Stimulated activated CD4-positive, alpha-beta T cell treated with anti-CD3 and anti-CD28 coated beads, Interleukin-4, amount 100 ng/mL, for 4 hours (primary cell): ENCODE measurements at places on chromosomes 4 and X.

- no peak for DNase-seq
Observed at GRCh38 chrX:23292354-23292987, 42.2 kb upstream of the PTCHD1 start.

DNA sequence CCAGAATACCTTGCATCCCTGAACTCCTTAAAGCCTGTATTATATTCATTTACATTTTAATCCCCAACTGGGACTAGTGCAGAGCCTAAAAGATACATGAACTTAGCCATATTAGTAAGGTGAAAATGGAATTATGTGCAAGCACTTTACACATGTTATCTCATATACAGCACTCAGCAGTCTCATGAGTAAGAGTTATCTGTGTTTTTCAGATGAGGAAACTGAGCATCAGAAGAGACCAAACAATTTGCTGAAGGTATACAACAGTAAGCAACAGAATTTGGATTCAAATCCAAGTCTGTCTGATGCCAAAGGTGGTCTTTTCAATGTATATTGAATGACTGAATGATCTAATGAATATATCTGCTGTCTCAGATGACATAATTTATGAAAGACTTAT is 12.3 kb downstream of the ATP7A start:
- DNase-seq: no peak

- DNase-seq: no peak
Observed at GRCh38 chr4:83170952-83171399, 56.4 kb upstream of the PLAC8 start.

DNA sequence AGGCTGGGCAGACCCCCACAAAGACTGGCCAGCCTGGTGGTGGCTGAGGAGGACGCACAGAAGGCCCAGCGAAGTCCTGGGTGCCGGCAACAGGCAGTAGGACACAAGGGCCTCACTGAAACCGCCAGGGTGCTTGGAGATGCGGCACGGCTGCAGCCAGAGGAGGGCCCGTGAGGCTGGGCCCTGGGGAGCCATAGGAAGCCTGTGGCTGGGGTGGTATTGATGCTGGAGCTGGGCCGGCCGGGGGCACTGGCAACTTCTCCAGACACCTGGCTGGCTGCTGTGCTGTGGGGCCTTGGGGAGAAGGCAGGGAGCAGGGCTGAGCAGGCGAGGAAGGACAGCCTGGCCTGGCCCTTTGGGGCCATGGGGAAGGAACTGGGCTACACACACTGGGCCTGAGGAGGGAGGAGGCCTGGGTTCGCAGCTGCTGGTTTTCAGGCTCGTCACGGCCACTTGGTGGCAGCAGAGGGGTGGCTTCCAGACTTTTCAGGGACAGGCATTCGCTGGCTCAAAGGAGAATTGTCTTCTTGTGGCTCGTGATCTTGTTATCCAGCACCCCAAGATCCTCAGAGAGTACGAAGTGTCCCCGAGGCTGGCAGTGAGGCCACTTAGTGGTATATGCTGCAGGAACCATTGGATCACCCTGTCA is 37.2 kb downstream of the ATP2B3 start:
- peak; percentile 55 for DNase-seq

GRCh38 chrX:147174591-147174990 is 360.0 kb upstream of the CXorf51A start:
- DNase-seq: no peak

DNA sequence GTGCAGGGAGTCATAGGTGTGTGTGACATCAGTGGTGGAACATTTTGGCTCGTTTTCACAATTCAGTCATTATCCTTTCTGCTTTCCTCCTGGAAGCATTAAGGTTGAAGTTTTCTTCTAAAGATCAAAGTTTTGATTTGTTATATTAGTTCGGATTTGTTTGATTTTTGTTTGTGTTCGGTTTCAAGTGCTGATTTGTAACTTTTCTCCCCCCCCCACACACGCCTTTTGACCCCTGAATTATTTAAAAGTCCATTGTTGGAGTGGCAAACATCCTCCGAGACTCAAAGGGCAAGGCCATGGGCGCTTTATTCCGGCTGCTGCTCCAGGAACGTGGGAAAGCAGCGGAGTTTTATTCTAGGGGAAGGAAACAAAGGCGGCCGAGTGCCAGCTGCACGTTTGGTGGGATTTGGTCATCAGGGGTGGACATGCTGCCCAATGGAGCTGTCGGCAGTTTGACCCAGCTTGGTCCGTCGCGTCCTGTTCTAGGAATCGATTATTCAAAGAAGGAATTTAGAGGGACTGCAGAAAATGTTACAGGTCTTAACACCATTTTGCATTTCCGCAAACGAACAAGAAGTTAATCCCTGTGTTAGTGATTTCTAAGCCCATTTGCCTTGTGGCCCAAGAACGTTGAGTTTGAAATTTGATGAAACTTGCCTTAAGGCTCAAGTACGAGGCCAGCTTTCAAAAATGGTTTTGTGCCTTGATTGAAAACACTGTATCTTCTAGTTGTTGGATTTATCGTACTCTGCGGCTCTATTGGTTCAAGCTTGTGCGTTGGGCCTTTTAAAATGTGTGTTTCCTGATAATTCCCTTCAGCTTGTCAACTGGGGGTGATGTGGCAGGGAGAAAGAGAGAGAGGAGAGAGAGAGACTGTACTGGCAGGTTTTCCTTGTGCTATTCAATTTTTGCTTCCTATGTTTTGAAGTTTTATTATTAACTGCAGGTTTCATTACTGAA is 565 bp upstream of the ZNF41 start:
- no peak for DNase-seq

GRCh38 chrX:11665168-11666111 is at the start of gene ARHGAP6:
Gene ARHGAP6, minus strand, starts transcription at chrX:11665920. Its CDS starts 1,092 bp downstream, at chrX:11664828.
- no peak for DNase-seq

GRCh38 chrX:118595501-118596042 is 100.0 kb downstream of the DOCK11 start:
- DNase-seq: no peak

DNA sequence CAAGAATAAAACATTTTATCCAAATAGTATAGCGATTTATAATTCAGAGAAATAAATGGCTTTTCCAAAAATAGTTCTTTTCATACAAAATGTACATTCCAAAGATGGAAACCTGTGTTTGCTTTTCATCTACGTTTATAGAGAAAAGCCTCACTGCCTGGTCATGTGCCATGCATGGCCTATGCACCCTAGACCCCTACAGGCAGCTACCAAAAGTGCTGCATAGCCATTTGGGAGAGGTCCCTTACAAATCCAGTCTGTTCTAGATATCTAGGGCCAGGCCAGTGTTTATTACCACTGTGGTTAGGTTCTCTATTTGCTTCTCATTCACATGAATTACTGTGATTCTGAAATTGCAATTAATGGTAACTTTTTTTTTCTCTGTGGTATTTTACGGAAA is 17.2 kb downstream of the HMGB2 start:
- no peak for DNase-seq

DNA sequence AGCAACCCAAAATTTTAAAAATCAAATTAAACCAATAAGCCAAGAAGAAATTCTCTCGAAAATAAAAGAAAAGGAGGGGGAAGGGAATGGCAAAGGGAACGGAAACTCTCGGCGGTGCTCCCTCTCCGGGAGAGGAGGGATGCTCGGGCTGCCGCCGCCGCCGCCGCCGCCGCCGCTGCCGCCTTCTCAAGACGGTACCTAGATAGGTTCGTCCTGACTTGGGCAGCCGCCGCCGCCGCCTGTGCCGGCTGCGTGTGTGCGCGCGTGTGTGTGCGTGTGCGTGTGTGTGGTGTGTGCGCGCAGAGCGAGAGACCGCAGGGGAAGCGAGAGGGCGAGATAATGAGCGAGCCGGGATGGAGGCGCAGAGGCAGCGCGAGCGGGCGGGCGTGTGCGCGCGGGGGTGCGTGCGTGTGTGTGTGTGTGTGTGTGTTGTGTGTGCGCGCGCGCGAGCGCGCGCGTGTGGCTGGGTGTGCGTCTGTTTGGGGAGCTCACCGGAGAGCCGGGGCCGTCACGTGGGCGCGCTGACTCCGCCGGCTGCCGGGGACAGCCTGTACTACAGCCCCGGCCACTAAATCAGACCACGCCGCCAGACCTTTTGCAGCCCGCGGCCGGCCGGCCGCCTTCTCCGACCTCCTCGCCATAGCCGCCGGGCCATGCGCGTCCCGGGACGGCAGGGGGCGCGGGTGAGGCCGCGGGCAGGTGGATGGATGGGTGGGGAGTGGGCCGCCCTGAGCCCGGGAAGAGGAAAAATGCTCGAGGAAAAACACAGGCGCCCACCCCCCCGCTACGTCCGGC is 111.6 kb downstream of the DHX15 start:
- DNase-seq: peak; percentile 43

DNA sequence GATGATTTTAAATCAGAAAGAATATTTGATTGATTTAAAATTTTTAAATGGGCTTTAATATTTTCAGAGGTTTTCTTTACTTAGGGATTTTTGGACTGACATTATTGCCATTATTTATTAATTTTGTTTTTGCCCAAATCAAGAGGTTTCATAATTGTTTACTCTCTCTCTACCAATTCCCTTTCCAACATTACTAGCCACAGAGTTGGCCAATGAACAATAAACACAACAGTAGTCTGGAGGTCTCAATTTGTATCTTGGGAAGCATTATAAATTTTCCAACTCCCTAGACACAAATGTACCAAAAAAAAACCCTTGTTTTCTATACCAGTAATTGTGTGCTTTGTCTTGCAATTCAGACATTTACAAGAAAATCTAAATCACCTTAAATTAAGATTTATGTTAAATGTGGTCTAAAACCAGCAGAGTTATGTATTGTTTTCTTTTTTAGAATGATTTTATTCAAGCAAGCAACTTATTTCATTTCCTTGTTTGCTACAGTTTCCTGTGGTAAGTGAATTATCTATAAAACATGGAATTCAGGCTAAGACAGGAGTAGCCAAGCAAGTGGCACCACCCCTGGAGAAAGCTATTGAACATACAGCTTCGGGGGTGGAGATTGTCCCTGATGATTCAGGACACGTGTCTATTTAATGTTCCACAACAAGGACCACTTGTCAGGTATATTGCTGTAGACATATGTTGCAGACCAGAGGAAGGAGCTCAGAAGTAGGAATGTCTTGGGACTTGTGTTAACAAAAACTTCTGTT is 622 bp downstream of the KLKB1 start:
- no peak for DNase-seq

DNA sequence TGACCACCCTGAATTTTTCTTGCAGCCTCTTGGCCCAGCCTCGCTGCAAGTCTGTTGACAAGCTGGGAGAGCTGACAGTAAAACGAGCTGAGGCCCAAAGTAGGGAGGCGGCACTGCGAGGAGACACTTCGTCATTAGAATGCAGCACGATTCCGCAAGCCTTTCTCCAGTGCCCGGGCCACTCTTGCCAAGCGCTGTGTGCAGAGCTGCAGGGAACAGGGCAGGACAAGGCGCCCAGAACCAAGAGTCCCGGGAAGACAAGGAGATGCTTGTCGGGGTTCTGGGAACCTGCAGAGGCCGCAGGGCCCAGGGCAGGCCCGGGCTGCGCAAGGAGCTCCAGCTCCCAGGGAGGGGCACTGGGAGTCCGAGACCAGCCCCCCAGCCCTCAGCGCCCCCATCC is 187.1 kb downstream of the BCOR start:
- DNase-seq: no peak

GRCh38 chrX:49761481-49761880 is 65.7 kb upstream of the PAGE1 start:
- peak; percentile 1 for DNase-seq

DNA sequence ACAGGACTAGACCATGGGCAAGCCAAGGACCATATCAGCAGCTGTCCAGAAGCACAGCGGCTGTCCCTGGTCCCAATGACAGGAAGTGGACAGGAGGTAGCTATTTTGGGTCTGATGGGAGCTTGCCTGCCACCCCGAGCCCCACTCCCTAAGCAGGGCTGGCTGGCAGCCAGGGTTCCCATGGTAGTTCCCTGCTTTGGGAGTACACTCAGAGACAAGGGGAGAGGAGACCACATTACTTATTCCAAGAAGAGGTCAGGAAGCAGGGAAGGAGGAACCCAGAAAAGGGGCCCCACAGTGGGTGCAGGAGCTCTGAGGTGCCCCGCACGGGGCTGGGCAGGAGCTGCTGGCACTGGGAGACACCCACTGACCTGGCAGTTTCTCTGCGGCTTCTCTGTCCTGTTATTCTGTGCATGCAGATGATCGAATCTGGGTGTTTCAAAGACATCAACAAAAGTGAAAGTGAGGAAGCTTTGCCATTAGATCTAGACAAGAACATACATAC is 36.3 kb downstream of the HTT-AS start:
- DNase-seq: no peak

- no peak for DNase-seq
Observed at GRCh38 chrX:72307646-72308051, 1.9 kb upstream of the CITED1 start.

DNA sequence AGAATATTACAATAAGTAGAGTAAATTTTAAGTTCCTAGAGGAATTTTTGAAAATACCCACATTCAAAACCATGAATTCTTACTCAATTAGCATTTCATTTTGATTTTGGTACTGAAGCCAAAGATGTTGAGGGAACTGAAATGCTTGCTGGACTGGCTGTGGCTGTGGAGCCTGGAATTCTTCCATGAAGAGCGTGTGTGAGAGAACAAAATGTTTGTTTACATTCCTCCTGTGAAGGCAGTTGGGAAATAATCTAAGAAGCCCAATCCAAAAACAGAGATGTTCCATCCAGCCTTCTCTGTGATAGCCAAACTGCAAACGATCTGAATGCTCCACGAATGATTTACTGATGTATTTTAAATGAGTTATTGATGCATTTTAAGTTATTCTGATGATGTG is 3.8 kb upstream of the ADH1B start:
- DNase-seq: no peak

DNA sequence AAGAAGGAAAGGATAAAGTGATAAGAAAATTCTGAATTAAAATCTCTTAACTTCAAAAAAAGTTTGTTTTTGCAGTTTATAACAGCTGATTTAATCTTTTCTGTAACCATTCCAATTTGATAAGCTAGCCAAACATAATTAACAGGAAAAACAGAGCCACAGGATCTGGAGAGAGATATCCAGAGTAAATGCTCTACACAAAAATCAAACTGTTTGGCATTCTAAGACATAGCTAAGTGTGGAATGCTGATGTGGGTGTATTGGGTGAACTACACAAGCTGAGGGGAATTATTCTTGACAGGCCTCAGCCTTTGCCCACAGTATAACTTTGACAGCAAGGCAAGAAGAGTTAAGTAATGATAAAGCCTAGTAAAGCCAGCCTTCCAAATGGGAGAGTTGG is 184.8 kb downstream of the GABRG1 start:
- no peak for DNase-seq

DNA sequence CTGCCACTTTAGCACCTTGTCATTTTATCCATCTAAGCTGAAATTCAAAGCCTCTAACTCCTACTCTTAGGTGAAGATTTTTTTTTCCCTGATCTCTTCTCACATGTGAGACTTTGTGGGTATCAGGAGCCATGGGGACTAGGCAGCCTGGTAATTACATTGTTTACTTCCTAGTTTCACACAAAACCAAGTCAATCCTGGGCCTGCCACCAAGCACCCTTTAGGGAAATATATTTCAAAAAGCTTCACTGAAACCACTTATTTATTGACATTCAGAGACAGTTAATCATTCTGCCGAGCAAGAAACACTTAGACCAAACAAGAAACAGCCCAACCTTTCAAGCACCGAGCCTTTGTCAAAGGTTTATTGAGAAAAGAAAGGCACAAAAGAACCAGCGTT is 200.0 kb downstream of the RELL1 start:
- no peak for DNase-seq
